ENCODE measurements at places on chromosomes 4 and X.
A peak's percentile ranks its signal among the peaks of the same experiment; 100 is the strongest.

- no peak for DNase-seq
Observed at GRCh38 chr4:88134536-88135355, 23.7 kb downstream of the ABCG2 start.

DNA sequence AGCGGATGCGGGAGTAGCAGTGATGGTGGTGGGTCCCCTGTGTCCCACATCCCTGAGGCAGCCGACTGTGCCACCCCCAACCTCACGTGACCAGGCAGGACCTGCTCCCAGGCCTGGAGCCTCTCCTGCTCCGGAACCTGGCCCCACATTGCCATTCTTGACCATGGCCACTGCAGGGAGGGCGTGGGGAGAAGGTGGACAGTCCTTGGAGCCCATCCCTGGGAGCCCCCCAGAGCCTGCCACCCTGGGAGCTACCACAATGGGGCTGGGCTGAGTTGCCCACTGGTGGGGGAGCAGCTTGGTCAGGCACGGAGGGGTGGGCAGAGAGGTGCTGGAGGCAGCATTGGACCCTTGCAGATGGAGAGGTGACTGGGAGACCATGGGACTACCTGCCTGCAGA is 36.8 kb downstream of the TMPRSS11A start:
- DNase-seq = no peak

DNA sequence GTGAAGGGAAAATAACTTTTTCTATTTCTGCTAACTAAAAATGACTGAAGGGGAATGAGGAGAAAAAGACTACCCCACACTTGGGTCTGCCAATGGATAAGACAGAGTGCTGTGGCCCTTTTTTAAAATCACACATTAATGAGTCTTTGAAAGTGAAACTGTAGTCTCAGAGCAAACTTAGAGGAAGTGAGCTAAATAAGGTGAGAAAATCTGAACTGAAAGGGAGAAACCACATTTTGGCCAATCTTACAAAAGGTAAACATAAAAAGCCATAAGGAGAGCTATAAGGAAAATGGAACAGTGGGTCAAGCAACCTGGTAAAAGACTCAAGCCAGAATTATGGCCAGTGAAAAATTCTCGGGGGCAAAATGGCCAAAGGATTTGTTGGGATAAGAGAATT is 755.1 kb upstream of the IGFBP7 start:
- no peak for DNase-seq

DNA sequence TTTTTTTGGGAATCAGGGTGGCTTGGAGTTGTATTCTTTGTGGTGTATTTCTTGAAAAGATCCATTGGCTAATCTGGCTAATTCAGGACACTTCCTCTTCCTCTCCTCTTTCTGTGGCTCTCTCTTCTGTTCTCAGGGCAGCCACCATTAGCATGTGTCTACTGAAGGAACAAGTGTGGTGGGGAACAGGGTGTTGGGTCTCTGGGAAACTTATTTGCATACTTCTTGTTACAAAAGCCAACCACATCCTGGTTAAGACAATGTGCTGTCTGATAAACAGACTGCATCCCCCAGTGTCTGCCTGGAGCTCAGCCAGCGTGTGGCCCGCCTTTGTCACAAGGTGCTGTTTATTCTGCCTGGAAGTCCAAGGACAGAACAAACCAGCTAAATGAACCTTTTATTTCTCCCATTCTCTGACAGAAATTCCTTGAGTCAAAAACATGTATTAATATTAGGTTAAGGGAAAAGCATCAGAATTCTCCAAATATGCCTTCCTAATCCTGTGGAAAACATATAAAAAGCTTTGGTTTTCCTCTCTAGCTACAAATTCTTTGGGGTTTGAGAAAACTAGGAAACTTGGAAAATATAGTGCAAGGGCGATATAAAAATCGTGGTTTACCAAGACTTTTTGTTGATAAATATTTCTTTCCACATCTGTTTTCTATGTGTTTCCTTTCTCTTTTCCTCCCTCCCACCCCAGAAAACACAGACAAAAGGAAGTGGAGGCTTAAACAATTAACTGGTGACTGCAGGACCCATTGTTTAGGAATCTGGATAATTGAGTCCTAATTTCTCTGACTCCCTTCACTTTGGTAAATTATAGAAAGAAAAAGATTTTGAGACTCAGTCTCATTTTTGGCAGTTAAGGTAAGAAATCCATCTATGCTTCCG is 203.6 kb downstream of the SPRY1 start:
- peak; percentile 42 for DNase-seq

- DNase-seq = peak; percentile 14
Observed at GRCh38 chrX:44898411-44899221, 25.6 kb downstream of the KDM6A start.

- no peak for DNase-seq
Observed at GRCh38 chr4:100189820-100190642, at the start of gene DDIT4L. Gene DDIT4L (minus strand): TSS chr4:100190468. CDS start chr4:100189983, 485 bp downstream.

GRCh38 chr4:121096629-121097028 is 24.3 kb upstream of the NDNF start:
- DNase-seq = no peak

DNA sequence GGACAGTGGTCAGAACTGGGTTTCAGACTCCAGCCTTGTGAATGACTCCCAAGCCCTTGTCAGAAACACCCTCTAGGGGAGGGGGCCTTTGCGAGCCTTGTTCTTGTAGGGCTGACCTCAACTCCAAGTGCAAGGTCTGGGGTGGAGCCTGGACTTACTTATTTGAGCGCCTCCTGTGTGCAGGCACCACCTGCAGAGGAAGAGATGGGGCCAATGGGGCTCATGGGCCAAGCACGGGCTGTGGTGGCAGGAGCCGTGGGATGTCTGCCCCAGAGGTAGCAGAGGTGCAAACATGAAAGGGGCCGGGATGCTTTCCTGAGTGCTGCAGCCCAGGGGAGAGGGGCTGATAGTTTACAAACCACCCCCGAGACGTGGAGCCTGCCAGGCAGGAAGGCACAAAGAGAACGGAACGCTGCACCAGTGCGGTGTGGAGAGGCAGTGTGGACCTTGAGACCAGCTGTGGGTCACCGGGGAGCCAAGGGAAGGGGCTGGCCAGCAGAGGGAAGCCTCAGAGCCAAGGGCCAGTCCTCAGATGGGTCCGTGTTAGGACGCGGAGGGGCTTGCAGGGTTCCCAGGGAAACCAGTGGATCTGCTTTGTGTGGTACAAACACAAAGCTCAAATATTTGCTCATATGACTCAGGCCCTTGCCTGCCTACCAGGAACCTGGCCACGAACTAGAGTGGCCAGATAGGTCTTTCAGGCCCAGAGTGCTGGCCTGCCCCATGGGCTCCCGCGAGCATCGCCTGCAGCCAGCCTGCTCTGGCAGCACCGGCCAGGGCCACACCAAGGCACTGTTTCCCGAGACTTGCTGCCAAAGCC is 8.7 kb upstream of the TADA2B start:
- DNase-seq = no peak

GRCh38 chr4:33883111-33883510 is 2361.2 kb downstream of the ARAP2 start:
- DNase-seq = no peak

DNA sequence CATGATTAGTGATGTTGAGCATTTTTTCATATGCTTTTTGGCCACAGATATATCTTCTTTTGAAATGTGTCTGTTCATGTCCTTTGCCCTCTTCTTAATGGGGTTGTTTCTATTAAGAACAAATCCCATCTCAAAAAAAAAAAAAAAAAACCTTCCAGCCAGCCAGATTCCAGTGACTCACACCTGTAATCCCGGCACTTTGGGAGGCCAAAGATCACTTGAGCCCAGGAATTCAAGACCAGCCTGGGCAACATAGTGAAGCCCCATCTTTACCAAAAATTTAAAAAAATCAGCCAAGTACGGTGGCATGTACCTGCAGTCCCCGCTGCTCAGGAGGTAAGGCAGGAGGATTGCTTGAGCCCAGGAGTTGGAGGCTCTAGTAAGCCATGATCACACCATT is 5.1 kb downstream of the RAB33B start:
- DNase-seq = no peak

- no peak for DNase-seq
Observed at GRCh38 chr4:7020290-7020689, 22.9 kb upstream of the TADA2B start.

DNA sequence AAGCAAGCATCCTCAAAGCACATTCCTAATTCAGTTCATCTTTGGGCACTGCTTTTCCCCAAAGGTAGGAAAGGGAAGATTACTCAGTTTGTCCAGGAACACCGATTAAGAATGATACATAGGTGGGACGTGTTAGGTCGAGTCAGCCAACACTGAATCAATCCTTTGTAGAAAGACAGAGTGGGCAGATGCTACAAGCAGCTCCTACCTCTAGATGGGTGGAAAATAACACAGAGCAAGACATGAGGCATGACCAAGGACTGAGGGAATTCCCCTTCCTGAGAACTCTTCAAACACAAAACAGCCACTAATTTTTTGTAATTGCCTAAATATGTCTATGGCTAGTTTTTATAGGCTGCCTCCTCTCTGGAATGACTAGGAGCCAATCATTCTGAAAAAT is 331.7 kb downstream of the HNRNPD start:
- DNase-seq = no peak

DNA sequence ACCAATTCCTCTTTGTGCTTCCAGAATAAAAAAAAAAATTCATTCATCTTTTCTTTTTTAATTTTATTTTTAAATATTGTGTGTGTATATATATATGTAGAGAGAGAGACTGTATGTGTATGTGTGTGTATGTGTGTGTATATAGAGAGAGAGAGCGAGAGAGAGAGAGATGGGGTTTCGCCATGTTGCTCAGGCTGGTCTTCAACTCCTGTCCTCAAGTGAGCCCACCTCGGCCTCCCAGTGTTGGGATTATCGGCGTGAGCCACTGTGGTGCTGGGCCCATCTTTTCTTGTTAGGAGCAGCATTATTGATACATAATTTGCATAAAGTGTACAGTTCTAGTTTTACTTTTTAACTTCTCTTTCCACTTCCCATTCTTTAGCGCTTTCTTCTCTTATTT is 33.6 kb downstream of the KDM6A start:
- DNase-seq = no peak

- no peak for DNase-seq
Observed at GRCh38 chr4:164384416-164384815, 369.5 kb upstream of the SMIM31 start.
